ENCODE measurements at places on chromosomes 3 and 15.

DNA sequence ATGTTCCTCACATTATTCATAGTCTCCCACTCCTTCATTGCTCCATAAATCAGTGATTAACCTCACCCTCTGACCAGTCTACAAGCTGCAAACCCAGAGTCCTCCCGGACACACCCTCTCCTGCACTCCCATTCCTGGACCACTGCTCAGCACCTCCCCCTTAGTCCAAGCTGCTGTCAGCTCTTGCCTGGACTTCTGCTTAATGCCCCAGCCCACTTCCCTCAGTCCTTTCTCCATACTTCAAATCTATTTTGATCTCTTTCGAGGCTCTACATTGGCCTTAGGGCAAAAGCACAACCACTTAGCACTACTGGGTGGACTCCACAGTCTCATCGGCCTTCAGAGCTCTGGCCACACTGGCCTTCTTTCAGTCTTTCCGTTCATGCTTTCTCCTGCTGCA lies 79.4 kb upstream of the FAM98B start:
- no peak for DNase-seq

DNA sequence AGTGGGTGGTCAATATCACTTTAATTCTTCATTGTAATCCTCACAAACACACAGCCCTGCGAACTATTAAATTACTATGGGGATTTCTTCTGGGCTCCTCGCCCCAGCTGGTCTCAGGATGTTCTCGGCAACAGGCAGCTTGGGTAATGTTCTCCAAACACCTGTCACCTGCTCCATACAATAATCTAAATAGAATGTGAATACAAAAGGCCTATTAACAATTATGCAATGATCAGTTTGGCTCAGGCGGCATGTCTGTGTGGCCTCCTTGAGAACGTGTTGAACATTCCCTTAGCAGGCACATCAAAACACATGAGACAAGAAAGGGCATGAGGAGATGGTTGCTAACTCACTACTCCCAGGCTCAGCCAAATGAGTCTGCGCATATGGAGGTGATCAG lies 158.6 kb upstream of the KBTBD8 start:
- peak; percentile 5 for DNase-seq

DNA sequence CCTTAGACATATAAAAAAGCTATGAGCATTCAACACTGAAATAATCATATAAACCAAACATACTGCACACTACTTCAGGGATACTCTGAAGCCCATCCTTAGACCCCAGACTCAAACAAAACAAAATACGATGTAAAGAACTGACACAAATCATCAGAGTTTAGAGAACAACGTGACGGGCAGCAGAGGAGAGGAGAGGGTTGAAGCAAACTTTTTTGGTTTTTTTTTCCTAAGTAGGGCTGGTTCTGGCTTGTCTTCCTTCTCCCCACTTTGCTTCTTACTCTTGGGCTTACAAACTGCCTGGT lies 34.7 kb downstream of the GAP43 start:
- no peak for DNase-seq

DNA sequence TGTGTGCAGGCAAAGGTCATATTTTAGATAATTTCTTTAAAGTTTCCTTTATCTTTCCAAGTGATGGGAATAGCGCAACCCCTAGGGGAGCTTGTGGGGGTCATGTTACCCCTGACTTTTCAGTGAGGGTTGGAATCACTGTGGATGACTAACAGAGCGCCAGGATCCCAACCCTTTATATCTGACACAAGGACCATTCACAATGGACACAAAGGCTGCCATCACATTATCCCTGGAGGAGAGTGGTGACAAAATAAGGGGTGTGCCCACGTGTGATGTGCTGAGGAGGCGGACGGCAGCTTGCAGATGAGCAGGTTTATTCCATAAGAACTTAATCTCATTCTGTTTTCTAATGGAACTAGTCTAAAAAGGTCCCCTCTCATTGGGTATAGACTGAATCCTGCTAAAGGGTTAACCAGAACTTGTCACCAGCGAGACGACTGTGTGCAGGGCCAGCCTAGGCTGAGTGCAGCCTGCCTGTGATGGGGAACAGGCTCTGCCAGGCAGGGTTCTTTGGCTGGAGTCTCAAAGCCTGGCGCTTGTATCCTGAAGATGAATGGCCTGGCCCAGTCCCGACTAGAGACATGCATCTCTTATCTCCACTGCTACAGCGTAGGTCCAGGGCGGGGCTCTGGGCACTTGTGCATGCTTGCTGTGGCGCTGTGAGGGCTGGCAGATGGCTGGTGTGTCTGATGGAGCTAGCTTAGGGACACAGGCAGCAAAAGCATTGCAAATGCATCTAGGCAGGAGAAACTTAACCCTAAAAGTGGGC lies 50.2 kb downstream of the CHDH start:
- DNase-seq, result no peak

DNA sequence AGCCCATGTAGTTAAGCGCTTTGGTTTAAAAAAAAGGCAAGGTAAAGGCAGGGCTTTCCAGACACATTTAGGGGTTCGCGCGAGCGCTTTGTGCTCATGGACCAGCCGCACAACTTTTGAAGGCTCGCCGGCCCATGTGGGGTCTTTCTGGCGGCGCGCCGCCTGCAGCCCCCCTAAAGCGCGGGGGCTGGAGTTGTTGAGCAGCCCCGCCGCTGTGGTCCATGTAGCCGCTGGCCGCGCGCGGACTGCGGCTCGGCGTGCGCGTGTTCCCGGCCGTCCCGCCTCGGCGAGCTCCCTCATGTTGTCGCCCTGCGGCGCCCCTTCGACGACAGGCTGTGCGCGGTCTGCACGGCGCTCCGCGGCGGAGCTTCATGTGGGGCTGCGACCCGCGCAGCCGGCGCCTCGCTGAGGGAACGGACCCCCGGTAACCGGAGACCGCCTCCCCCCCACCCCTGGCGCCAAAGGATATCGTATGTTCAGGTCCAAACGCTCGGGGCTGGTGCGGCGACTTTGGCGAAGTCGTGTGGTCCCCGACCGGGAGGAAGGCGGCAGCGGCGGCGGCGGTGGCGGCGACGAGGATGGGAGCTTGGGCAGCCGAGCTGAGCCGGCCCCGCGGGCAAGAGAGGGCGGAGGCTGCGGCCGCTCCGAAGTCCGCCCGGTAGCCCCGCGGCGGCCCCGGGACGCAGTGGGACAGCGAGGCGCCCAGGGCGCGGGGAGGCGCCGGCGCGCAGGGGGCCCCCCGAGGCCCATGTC lies 927 bp downstream of the SMAD6 start:
- DNase-seq, result no peak

- no peak for DNase-seq
Observed at GRCh38 chr3:62070891-62071290, 302.5 kb downstream of the FEZF2 start.

DNA sequence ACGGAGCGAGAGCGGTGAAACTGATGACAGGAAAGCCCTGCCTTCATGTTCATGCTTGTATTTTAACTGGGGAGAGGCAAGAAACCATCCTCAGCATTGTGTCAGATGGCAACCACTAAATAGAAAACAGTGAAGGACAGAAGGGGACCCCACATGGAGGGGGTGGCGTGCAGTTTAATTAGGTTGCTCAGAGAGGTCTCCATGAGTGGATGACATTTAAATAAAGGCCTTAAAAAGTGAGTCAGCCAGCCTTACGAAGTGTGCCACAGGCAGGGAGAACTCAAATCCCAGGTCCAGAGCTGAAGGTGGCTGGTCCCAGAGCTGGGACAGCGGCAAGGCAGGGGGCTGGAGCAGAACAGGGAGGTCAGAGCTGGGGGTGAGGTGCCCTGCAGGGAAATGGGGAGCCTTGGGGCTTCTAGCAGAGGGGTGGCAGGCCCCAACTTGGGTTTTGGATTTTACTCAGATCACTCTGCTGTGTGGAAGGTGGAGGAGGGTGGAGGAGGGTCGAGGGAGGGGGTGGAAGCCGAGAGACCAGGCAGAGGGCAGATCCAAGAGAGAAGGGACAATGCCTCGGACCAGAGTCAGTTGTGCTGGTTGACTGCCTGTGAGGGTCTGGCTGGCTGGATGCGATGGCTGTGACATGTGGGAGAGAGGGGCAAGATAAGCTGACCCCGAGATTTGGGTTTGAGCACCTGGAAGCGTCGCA lies 73.7 kb downstream of the KLF13 start:
- DNase-seq, result no peak

- DNase-seq, result no peak
Observed at GRCh38 chr15:57272771-57273357, 103.4 kb upstream of the CGNL1 start.

GRCh38 chr3:23035927-23036640 lies 167.0 kb upstream of the UBE2E2 start:
- DNase-seq, result no peak

- DNase-seq, result peak; percentile 93
Observed at GRCh38 chr3:182436547-182436946, 356.8 kb upstream of the ATP11B start.

DNA sequence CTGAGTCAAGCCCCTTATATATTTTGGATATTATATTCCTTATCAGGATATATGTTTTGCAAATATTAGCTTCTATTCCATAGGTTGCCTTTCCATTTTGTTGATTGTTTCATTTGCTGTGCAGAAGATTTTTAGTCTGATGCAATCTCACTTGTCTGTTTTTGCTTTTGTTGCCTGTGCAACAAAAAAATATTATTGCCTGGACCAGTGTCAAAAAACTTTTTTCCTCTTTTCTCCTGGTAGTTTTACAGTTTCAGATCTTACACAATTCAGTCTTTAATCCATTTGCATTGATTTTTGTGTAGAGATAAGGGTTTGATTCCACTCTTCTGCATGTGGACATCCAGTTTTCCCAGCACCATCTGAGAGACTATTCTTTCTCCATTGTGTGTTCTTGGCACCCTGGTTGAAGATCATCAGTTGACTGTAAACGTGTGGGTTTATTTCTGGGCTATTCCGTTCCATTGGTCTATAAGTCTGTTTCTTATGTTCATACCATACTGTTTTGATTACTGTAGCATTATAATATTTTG lies 228.9 kb upstream of the NR2E3 start:
- DNase-seq, result no peak

DNA sequence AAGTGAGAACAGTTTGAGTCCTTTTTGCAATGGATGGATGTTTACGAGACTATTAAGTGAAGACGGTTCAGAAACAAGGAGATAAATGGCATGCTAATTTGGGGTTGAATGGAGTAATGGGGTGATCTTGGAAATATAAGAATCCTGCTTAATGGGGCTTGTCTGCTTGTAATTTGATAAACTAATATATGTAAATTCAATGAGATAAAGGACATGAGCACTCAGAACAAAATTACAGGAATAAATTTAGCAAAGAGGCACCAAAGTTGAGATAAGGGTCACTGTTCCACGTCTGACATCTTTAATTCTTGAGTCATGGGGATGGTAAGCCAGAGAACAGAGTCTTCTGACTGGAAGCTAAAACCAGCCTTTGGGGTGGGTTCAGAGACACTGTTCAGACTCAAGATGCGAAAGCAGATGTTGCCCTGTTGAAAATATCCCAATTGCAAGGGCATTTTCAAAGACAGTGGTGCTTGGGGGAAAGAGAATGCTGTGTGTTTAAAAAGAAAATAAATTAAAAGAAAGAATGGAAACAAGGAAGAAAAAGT lies 67.8 kb upstream of the CHRNB4 start:
- DNase-seq, result no peak

GRCh38 chr3:50657816-50658215 lies 16.9 kb upstream of the DOCK3 start:
- DNase-seq, result no peak

DNA sequence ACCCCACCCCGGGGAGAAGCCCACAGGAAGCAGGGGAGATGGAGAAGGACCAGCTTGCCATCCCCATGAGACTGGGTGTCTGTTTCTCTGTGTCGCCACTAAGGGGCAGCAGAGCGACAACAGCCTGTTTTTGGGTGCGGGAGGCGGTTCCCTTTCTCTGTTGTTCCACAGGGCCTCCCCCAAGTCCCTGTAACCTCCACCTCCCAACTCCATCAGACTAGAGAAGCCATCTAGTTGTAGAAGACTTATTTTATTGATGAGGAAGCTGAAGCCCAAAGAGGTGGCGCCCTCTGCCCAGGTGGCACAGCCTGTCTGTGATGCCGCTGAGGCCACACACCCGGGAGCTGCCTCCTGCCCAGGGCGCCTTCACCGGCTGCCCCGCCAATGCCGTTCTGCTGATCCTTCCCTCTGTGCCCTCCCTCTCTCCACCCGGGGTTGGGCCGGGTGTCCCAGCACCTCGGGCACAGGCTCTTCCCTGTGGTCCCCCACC lies 3.9 kb upstream of the CCDC9B start:
- DNase-seq, result peak; percentile 61

DNA sequence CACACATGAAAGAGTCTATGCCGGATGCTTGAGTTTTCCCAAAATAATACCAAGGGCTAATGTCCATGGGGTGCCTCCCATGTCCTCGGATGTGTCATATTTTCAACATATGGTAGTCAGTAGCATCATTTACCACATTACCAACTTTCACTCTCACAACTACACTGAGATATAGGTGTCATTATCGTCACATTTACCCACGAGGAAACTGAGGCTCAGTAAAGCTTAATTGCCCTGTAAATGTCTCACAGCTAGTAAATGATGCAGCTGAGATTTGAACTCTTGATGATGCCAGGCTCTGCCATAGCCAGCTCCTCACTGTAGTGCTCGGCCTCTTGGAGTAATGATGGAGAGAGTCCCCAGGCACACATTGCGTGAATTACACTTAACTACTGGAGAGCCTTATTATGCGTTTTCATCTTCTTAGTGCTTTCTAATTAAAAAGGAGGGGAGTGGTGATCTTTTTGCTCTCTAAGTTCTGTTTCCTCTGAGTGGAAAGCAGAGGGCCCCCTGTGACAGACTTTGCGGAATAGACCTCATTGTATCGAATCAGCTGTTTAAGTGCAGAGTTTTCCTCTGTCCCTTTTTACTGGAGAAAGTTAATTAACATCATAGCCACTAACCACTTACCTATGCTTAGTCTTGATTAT lies 142.0 kb upstream of the SLCO3A1 start:
- DNase-seq, result no peak

DNA sequence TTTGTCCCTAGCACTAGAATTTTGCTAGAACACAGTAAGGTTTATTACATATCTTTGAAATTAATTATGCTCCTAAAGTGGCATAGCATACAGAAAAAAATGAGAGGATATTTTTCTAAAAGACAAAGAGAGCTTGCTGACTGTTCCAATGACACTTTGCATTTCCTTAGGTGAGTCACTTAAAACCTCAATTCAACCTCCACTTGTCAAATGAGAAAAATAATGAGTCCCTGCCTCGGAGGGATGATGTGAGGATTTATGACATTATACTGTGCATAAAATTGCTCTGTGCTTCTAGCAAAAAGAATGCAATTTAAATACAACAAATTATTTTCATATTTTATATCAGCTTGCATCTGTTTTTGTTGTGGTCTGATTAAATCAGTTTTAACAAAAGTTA lies 1417.0 kb upstream of the ALCAM start:
- no peak for DNase-seq

- no peak for DNase-seq
Observed at GRCh38 chr3:54878145-54878544, 49.7 kb downstream of the LRTM1 start.

- DNase-seq, result no peak
Observed at GRCh38 chr3:103380391-103380790, 945.6 kb downstream of the ZPLD1 start.

- DNase-seq, result no peak
Observed at GRCh38 chr3:19547665-19548464, 386.2 kb downstream of the EFHB start.
